Sigmoid colon (tissue), 7 donors: ENCODE measurements at places on chromosomes 7 and 10.

DNA sequence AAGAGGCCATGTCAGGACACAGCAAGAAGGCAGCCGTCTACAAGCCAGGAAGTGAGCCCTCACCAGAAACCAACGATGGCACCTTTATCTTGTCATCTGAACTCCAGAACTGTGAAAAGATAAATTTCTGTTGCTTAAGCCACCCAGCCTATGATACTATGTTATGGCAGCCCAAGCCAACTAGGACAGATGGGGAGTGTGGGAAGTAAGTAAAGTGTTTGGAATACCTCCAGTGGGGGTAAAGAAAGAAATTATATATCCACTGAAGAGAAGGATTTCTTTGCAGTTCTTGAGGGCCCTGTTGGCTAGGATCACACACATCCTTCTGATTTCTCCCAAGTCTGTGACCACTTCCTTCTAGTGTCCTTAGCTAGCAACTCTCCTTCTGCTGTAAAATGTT lies 384.4 kb downstream of the TNS3 start:
- DNase-seq = no peak

GRCh38 chr7:76069238-76069638 lies 21.3 kb downstream of the MDH2 start:
- DNase-seq = peak; percentile 92

- peak; percentile 73 for DNase-seq
These were observed 1.1 kb downstream of the MEPCE start for GRCh38 chr7:100430493-100431285.

GRCh38 chr10:112821038-112821437 lies 129.0 kb upstream of the TCF7L2 start:
- DNase-seq = no peak

DNA sequence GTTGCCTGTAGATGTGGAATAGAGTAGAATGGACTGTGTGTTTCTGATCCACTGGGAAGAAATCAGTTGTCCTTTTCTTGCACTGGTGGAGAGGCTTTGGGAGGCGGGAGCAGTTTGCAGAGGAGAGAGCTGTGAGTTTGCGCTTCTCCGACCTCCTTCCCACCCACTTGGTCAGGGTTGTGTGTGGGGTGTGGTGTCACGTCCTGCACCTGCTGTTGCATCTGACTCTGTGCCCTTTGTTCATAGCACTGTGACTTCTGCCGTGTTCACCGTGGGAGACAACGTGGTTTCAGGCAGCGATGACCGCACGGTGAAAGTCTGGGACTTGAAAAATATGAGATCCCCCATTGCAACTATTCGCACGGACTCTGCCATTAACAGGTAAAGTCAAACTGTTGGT lies 67.8 kb downstream of the WDR37 start:
- DNase-seq = no peak

DNA sequence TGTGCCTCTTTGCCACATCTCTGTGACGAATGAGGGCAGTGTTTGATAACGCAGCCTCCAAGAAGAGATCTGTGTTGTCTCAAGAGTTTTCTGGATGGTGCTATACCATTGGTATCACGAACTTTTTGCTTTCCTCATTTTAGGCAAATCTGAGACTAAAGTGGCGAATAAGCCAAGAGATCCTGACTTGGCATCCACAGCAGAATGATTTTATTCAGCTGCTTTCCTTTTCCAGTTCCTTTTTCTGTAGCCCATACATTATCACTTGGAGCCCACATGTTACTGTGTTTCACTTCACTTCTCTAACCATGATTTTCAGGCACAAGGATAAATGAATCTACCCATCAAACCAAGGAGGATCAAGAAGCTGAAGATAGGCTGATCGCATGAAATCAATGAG lies 177.9 kb upstream of the PTN start:
- no peak for DNase-seq

GRCh38 chr7:130491841-130492522 lies at the start of gene MEST:
TSS of gene MEST (plus strand) at chr7:130492085. CDS start at chr7:130492314, 229 bp downstream.
- DNase-seq = no peak

- peak; percentile 43 for DNase-seq
These were observed 39.1 kb downstream of the KCNH2 start for GRCh38 chr7:150939052-150939451.

GRCh38 chr7:99242682-99243081 lies 30.0 kb upstream of the MYH16 start:
- no peak for DNase-seq
